Activated T-helper 2 cell treated with anti-CD3 and anti-CD28 coated beads, Interferon-gamma antibody, Interleukin-2, Interleukin-4, amounts not matched to agents 10 μg/mL and 5 μg/mL and 100 μg/mL, durations not matched to agents 14 hours and 24 hours and 36 hours (primary cell): ENCODE measurements at places on chromosomes 5 and 9.

DNA sequence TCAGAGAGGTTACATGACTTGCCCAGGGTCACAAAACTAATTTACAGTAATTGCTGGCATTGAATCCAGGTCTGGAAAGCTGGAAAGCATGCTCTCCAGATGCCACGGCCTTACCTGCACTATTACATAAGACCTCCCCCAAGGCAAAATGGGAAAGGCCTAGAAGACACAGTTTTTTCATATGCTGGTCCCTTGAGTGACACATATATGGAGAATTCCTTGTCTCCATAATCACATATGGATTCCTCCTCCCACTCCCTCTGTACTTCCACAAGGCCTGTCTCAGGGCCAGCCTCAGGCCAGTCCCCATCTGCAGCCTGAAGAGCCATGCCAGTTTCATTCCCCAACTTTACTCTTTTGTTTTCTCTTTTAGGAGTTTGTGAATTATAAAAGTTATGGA lies 28.6 kb upstream of the MEIKIN start:
- H3K27me3 ChIP-seq = peaks cover 5% of the 10 kb centered on the region
- H3K36me3 ChIP-seq = no peaks in the 10 kb centered on the region
- H3K4me3 ChIP-seq = no peak overlapping the region
- DNase-seq = no peak

DNA sequence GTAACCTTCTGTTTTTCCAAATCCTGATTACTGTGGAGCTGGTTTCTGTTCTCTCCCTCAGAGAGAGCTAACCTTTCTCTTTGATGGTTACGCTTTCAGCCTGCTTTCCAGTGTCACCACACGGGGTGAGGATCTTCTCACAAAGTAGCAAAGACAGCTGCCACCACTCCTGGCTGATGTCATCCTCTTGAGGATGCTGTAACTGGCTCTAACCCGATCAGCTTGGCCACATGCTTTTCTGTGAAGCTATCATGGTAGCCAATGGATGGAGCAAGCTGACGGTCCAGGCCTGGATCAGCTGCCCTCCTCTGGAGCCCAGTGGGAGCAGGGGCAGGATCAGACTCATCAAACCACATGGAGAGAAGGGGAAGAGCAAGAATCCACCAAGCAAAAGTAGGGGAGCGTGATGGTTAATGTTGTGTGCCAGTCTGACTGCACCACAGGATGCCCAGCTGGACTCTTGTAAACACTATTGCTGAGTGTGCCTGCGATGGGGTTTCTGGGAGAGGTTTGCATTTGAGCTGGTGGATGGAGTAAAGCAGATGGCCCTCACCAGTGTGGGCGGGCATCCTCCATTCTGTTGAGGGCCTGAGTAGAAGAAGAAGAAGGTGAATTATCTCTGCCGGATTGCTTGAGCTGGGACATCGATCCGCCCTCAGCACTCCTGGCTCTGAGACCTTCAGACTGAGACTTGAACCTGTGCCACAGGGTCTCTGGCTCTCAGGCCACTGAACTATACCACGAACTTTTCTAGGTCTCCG lies 26.8 kb upstream of the ZNF354A start:
- DNase-seq = no peak
- no peak overlapping the region for H3K27ac ChIP-seq
- H3K27me3 ChIP-seq = no peaks in the 10 kb centered on the region
- no peak overlapping the region for H3K4me3 ChIP-seq
- no peaks in the 10 kb centered on the region for H3K36me3 ChIP-seq

- H3K4me3 ChIP-seq = no peak overlapping the region
- H3K36me3 ChIP-seq = no peaks in the 10 kb centered on the region
- H3K27me3 ChIP-seq = peaks cover 6% of the 10 kb centered on the region
- H3K4me1 ChIP-seq = peaks cover 3% of the 10 kb centered on the region
- no peak for DNase-seq
Measured at GRCh38 chr9:108780942-108781734, 74.6 kb downstream of the ACTL7B start.

DNA sequence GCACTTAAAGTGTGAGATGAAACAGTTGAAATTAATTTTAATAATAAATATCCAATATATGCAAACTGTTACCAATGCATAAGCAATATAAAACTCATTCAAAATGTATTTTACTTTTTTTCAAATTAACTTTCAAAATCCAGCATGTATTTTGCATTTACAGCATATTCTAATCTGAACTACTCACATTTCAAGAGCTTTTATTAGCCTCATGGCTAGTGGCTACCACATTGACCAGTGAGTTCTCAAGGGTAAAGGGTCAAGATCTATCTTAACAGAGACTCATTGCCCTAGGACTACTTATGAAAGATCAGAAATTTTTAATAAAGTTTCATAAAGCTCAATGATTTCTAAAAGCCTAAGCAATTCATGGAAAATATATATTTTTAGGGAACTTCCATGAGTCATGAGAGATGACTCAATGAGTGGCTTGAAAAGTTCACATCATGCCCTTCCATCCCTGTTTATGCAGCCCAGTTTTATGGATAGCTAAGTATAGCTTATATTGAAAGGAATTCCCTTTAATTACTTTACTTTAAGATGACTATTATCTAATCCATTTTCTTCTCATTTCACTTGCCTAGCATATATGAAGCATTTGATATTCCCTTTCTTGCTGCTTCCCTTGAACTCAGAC lies 608.6 kb downstream of the SLCO4C1 start:
- DNase-seq = no peak
- no peaks in the 10 kb centered on the region for H3K27me3 ChIP-seq
- no peaks in the 10 kb centered on the region for H3K4me1 ChIP-seq
- H3K27ac ChIP-seq = no peak overlapping the region
- H3K36me3 ChIP-seq = no peaks in the 10 kb centered on the region

- peaks cover 22% of the 10 kb centered on the region for H3K27me3 ChIP-seq
- H3K4me1 ChIP-seq = no peaks in the 10 kb centered on the region
- H3K27ac ChIP-seq = no peak overlapping the region
- H3K36me3 ChIP-seq = no peaks in the 10 kb centered on the region
- DNase-seq = no peak
Measured at GRCh38 chr9:88198341-88198807, 60.1 kb upstream of the SPATA31C2 start.

DNA sequence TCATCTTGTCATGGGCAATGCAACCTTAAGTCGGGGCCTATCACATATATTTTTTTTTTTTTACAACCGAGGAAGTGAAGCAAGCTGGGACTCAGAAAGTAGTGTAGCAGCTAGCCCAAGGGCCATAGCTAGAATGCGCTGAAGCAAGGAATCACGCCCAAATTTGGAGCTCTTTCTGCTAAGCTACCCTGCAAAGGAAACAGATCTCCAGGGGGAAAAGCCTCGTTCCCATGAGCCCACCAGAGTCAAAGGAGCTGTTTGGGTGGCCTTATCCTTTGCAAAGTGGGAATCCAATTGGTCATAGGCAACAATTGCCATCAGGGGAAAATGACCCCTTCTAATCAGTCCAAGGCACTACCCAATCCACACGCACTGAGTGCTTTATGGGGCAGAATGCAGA lies 390.4 kb downstream of the EBF1 start:
- no peak overlapping the region for H3K27ac ChIP-seq
- H3K27me3 ChIP-seq = no peaks in the 10 kb centered on the region
- H3K4me1 ChIP-seq = no peaks in the 10 kb centered on the region

- no peak overlapping the region for H3K4me3 ChIP-seq
- no peak overlapping the region for H3K27ac ChIP-seq
- H3K36me3 ChIP-seq = no peaks in the 10 kb centered on the region
- H3K4me1 ChIP-seq = no peaks in the 10 kb centered on the region
Measured at GRCh38 chr5:125415126-125415525, 668.7 kb upstream of the ZNF608 start.

GRCh38 chr9:92463984-92464383 lies 18.3 kb downstream of the ASPN start:
- H3K36me3 ChIP-seq = no peaks in the 10 kb centered on the region
- no peak overlapping the region for H3K27ac ChIP-seq
- H3K27me3 ChIP-seq = no peaks in the 10 kb centered on the region
- H3K4me3 ChIP-seq = no peak overlapping the region
- peaks cover 5% of the 10 kb centered on the region for H3K4me1 ChIP-seq

DNA sequence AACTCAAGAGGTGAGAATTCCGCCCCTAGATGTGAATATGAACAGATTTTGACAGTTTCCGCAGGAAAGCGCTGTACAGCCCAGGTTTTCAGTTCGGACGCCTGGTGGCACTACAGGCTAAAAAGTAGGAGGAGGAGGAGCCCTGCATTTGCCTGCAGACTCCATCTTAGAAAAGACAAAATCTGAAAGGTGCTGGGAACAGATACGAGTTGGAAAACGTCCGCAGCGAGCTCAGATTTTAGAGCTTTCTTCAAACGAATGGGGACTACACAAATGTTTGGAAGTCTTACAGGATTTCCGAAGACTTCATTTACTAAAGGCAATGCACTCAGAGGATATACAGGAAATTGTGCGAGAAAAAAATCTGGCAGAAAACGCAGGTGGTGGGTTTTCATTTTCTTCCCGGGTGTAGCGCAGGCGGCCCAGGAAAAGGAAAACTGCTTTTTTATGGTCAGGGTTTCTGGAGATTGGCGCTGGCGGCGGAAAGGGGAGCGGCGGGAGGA lies 9.9 kb upstream of the PCDHB2 start:
- DNase-seq = peak; percentile 11
- peaks cover 5% of the 10 kb centered on the region for H3K4me1 ChIP-seq
- H3K36me3 ChIP-seq = no peaks in the 10 kb centered on the region
- H3K27me3 ChIP-seq = no peaks in the 10 kb centered on the region
- peak overlapping the region; percentile 82 for H3K4me3 ChIP-seq
- no peak overlapping the region for H3K27ac ChIP-seq

DNA sequence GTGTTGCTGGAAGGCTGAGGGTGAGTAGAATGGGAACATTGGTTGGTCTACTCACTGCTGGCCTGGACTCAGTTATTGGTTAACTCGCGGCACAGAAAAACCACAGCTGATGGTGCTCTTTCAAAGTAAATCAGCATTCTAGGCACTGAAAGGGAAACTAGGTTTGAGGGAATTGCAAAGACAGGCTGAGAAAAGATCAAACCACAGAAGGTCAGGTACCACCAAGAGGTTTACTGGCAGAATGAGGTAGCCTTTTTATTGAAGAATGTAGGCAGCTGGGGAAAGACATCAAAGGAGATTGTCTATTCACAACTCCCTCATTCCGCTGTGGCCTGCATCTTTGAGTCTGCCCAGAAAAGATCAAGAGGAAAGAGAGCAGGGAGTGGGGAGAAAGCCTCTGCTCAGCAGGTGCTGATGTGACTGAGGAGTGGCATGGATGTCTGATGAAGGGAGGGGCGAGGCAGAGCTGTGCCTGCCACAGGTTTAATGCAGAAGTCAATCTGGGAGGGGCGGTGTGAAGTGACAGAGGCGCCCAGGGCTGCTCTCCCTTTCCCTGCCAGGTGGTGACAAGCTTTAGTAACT lies 255.5 kb downstream of the MAN2A1 start:
- H3K4me1 ChIP-seq = peaks cover 6% of the 10 kb centered on the region
- H3K36me3 ChIP-seq = no peaks in the 10 kb centered on the region
- H3K4me3 ChIP-seq = no peak overlapping the region
- no peak overlapping the region for H3K27ac ChIP-seq
- no peak for DNase-seq

GRCh38 chr9:99436616-99437015 lies 214.5 kb downstream of the SEC61B start:
- H3K27me3 ChIP-seq = no peaks in the 10 kb centered on the region
- peaks cover 30% of the 10 kb centered on the region for H3K4me1 ChIP-seq
- peaks cover 3% of the 10 kb centered on the region for H3K36me3 ChIP-seq
- no peak overlapping the region for H3K27ac ChIP-seq
- DNase-seq = no peak

GRCh38 chr5:149664083-149664482 lies 66.0 kb upstream of the PPARGC1B start:
- DNase-seq = no peak
- peaks cover 3% of the 10 kb centered on the region for H3K4me1 ChIP-seq
- no peak overlapping the region for H3K4me3 ChIP-seq
- H3K27ac ChIP-seq = no peak overlapping the region

- no peaks in the 10 kb centered on the region for H3K36me3 ChIP-seq
- no peak overlapping the region for H3K4me3 ChIP-seq
- peaks cover 49% of the 10 kb centered on the region for H3K4me1 ChIP-seq
- H3K27me3 ChIP-seq = peaks cover 61% of the 10 kb centered on the region
- no peak overlapping the region for H3K27ac ChIP-seq
- no peak for DNase-seq
Measured at GRCh38 chr5:134088291-134088690, 26.2 kb upstream of the TCF7 start.

DNA sequence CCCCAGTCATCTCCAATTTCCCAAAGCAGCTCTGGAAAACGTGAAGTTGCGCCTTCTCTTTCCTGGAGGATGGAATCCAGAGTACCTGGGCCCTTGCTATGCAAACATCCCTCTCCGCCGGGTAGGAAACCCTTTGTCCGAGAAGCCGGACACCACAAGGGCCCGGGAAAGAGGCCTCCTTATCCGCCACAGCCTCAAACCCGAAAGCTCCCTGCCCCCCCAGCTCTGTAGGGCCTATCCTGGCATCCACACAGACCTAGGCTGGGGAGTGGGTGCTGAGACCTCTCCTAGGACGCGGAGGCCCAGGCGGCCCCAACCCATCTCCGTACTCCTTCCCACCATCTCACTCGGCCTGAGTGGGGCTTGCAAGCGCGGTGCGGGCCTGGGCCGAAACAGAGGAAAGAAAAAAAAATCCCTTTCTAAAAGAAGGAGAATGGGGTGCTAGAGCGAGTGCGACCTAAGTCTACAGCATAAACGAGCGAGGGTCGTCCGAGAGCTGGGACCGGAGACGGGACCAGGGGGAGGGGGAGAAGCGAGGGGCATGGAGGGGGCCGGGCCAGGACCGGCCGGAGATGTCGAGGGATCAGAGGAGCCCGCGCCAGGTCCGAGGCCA lies 624 bp downstream of the FBXW11 start:
- peaks cover 20% of the 10 kb centered on the region for H3K36me3 ChIP-seq
- H3K27ac ChIP-seq = peak overlapping the region; percentile 86
- H3K27me3 ChIP-seq = no peaks in the 10 kb centered on the region
- peaks cover 63% of the 10 kb centered on the region for H3K4me1 ChIP-seq
- peak overlapping the region; percentile 94 for H3K4me3 ChIP-seq
- DNase-seq = no peak

- no peak overlapping the region for H3K4me3 ChIP-seq
- H3K4me1 ChIP-seq = no peaks in the 10 kb centered on the region
Measured at GRCh38 chr9:110799396-110799795, 130.8 kb downstream of the MUSK start.

DNA sequence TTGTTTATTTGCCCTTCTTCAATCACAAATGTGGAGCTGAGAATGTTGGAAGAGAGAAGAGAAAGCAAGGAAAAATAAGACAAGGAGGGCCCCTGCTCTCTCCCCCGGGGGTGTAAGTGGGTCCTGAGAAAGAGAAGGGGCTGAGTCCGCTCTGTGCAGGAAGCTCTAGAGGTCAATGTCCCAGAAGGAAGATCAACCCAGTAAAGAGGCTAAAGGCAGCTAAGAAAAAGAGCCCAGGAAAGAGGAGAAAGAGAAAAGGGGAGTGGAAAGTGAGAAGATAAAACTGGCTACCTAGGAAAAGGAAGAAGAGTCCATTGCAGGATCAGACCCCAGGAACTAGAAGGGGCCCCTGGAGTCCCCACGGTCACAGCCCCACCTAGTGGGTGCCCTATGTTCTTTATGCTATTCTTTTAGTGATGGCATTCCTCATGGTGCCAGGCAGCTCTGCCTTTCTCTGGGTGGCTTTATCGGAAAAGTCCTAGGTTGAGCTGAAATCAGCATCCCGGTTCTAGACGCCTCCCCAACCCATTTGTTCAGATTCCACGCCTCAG lies 583.4 kb downstream of the ACTL7B start:
- no peak for DNase-seq
- no peaks in the 10 kb centered on the region for H3K27me3 ChIP-seq
- no peaks in the 10 kb centered on the region for H3K36me3 ChIP-seq
- no peak overlapping the region for H3K27ac ChIP-seq
- no peaks in the 10 kb centered on the region for H3K4me1 ChIP-seq

GRCh38 chr5:115977096-115977495 lies 14.8 kb downstream of the LVRN start:
- H3K36me3 ChIP-seq = no peaks in the 10 kb centered on the region
- no peak overlapping the region for H3K27ac ChIP-seq
- no peaks in the 10 kb centered on the region for H3K4me1 ChIP-seq
